Hepatic stellate cell (primary cell): ENCODE measurements at places on chromosomes 16 and 17.
A peak's percentile ranks its signal among the peaks of the same experiment; 100 is the strongest.

GRCh38 chr17:64094412-64094811 lies 35.5 kb downstream of the ERN1 start:
- no peak for DNase-seq

DNA sequence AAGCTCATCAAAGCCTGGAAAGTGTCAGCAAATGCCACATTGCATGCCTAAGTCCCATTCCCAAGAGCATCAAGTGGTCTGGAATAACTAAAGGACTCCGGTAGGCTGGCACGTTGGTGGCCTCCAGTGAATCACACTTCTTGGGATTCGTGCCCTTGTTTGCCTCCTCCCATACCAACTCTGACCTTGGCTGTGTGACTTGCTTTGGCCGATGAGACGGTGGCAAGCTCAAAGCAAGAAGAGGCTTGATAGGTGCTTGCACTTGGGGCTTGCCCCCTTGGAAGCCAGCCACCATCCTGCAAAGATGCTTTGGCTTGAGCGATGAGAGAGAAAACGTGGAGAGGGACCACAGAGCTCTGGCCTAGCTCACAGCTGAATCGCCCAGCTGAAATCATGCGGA lies 313.1 kb upstream of the ZFHX3 start:
- no peak for DNase-seq

DNA sequence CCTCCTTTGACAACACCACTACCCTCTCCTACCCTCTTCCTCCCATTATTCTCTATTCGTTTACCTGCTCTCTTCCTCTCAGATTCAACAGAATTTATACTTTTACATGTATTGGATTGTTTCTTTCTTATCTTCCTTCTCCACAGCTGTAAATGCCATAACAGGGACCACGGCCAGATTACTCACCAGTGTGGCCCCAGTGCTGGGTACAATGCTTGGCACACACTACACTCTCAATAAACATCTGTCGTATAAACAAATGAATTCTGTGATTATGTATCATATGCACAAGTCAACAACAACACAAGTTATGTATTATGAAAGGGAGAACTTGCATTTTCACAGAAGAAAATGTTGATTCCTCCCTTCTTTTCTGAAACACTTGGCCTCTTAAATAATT lies 20.0 kb downstream of the AARSD1 start:
- no peak for DNase-seq

- no peak for DNase-seq
These were observed 20.5 kb downstream of the USP36 start for GRCh38 chr17:78819806-78820792.

DNA sequence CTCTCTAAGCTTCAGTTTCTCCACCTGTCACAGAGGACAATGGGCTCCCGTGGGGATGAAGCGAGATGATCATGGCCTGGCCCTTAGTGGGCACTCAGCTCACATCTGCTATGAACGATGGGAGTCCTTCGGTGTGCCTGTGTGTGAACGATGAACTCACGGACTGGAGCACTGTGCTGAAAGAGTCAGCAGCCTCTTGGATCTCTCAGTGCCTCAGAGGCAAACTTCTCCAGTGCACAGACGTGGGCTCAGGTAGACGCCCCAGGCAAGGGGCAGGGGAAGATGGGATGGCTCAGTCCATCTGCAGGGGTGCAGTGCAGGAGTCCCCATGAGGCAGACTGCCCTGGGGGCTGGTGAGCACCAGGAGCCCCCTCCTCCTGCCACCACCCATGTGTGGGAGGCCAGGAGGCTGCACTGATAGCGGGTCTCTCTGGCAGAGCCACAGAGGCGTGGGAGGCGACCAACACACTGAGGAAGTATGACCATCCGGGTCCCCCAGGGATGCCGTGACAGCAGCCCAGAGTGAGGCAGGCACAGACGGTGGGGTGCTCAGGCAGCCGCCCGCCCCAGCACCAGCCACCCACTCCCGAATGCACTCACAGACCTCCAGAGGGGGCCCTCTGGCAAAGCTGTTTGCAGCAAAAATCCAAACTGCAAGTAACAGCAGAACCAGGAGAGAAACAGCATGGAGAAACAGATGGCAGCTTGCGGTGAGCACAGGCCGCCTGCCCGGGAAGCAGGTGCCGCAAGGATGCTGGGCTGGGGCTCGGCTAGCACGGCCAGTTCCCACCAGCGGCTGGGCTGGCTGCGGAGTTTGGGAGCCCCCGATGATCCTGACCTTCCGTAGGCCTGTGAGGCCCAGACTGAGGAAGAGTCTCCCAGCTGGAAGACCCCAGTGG lies 82.7 kb downstream of the RPH3AL start:
- DNase-seq, result no peak

GRCh38 chr16:17316005-17316404 lies 154.8 kb downstream of the XYLT1 start:
- no peak for DNase-seq

DNA sequence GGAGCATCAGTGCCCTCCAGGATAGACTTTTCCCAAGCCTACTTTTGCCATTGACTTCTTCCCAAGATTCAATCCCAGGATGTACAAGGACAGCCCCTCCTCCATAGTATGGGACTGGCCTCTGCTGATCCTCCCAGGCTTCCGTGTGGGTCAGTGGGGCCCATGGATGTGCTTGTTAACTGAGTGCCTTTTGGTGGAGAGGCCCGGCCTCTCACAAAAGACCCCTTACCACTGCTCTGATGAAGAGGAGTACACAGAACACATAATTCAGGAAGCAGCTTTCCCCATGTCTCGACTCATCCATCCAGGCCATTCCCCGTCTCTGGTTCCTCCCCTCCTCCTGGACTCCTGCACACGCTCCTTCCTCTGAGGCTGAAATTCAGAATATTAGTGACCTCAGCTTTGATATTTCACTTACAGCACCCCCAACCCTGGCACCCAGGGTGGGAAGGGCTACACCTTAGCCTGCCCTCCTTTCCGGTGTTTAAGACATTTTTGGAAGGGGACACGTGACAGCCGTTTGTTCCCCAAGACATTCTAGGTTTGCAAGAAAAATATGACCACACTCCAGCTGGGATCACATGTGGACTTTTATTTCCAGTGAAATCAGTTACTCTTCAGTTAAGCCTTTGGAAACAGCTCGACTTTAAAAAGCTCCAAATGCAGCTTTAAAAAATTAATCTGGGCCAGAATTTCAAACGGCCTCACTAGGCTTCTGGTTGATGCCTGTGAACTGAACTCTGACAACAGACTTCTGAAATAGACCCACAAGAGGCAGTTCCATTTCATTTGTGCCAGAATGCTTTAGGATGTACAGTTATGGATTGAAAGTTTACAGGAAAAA lies 9.7 kb upstream of the CYLD start:
- no peak for DNase-seq

DNA sequence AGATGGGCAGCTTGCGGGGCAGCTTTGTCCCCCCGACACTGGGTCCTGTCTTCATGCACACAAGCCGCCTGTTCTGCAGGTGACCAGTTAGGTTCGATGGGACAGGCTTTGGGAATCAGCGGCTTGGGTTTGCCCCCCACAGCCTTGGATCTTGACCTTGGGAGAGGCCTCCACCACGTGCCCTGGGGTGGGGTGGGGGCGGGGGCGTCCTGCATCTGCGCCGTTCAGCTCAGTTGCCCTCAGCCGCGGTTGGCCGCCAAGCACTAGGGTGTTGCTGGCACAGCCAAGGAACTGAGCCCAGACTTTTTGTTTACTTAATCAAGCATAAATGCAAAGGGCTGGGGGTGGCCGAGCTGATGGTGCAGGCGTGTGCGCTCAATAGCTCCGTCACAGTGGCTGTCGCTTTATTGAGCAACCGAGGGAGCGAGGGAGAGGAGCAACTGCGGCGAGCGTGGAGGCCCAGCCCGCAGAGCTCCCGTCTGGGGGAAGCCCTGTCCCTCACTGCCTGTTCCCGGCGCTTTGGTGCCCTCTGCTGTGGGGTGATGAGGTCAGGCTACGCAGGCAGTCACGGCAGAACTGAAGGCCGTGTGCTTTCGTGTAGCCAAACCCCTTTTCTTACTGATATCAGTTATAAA lies 33.9 kb downstream of the JPH3 start:
- peak; percentile 93 for DNase-seq

DNA sequence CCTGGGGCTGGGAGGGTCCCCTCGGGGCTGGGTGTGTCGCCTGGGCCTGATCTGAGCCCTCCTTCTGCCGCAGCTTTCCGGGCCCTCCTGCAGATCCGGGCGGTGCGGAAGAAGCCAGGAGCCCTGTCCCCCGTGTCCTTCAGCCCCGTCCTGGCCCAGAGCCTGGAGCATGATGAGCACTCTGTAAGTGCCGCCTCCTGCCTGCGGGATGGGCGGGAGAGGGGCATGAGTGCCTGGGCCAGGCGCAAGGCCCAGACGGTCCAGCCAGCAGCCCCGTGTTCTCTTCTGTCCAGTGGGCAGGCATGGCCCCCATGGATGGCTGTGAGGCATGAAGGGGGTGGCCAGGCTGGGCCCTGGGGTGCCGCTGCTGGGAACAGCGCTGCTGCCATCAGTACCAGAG lies 16.0 kb upstream of the NUDT16L1 start:
- DNase-seq, result no peak

- DNase-seq, result no peak
These were observed 256.6 kb downstream of the HS3ST3B1 start for GRCh38 chr17:14557480-14557879.

DNA sequence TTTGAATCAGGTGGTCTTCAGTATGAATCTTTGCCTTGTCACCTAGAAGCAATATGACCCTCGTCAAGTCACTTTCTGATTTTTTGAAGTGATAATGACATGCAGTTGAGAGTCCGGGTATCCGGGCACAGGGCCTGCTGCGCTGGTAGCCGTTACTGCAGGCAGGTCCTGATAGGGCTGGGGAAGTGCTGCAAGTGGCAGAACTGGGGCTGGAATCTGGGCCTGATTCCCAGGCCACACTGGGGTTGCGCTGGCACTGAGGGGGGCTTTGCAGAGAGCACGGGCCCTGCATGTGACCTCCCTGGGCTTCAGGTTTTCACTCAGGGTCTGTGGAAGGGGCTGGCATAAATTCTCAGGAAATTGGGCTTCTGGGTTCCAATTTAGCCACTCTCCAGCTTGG lies 3.0 kb downstream of the PPP4C start:
- DNase-seq, result no peak

GRCh38 chr16:81971853-81972252 lies 39.4 kb downstream of the SDR42E1 start:
- no peak for DNase-seq
